H54 (cell line): ENCODE measurements at places on chromosomes 13 and 19.

DNA sequence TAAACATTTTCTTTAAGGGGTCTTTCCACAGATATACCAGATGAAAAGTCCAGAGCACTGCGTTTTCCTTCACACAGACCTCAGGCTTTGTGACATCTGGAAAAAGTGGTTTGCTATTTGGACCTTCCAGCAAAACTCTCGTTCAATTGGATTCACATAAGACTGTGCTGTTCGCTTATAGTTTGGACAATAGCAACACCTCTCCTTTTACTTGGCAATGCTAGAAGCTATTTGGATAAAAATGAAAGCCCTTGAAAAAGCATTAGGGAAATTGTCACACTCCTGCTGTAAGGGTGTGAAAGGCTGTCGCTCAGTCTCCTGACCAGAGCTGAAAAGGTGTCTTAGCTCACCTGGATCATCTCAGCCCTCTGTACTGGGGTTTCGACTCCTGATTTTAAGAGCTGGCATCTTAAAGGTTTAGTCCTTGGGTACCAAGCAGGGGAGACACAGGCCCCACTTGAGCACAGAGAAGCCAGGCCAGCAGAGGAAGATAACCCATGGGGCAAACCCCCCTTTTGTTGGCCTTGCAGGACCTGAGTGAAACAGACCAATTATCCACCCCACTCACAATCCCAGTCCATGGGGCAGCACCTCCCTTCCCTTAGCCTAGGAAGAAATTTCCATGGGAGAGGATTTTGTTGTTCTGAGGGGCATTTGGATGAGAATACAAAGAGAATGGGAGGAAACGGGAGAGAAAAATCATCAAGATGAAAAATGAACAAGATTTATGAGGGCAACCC, 257.6 kb downstream of the DLEU7 start:
- DNase-seq, result no peak

GRCh38 chr13:20921572-20921971, 19.0 kb upstream of the XPO4 start:
- no peak for DNase-seq

DNA sequence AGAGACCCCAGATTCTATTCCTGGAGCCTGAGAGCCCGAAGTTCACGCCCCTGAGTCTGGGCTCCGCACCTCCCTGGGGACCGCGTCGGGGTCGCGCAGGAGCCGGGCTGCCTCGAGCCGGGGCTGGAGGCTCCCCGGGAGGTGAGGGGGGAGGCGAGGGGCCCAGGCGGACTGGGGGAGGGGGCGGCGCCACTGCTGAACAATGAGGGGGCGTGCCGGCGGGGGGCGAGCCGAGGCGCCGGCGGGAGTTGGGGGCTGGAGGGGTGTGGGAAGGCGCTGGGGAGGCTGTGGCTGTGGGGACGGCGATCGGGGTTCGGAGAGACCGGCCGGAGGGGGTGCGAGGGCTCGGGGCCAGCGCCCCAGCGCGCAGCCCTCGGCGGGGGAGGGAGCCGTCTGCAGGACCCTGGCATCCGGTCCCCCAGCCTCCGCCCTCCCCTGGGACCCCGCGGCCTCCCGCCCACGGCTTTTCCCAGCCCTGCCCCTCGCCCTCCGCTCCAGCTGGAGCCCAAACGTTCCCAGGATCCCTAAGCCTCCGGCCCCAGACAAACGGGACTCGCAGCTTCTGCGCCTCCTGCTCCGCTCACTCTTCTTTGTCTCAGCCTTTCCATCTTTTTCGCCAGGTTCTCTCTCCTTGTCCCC, 922 bp downstream of the PLEKHG2 start:
- no peak for DNase-seq

DNA sequence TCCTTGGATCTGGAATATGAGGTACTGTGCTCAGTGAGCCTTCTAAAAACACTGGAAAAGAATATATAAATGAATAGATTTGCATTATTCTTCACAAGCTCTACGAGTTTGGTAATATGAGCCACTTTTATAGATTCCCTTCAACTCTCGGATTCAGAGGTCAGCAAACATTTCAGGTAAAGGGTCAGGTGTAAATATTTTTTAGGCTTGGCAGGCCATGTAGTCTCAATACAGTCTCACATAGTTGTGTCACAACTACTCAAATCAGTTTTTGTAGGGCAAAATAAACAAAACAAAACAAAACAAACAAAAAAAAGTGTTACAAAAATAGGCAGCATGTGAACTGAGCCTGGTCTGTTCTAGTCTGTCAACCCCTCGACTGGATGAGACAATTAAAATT, 57.4 kb downstream of the PSPC1 start:
- DNase-seq, result no peak

DNA sequence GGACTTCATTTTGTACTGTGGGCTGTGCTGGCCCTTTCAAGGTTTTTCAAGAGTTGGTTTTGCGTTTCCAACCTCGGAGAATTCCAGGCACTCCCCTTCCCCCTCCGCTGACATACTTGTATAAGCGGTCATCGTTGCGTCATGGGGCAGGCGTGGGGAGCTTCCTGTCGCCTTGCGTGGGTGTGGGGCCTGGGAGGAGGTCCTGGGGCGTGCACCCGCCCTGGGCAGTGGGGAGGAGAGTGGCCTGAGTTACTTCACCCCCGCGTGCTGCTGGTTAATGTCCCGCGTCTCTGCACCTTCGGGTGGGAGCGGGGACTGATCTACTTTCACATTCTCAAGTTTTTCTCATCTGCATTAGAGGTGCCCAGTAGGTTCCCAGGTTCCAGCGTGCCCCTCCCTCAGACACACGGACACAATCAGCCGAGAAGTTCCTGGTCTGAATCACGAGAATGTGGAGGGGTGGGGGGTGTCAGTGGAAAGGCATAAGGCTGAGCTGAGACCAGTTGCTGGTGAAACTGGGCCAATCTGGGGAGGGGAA, 4.1 kb downstream of the IER2 start:
- no peak for DNase-seq

DNA sequence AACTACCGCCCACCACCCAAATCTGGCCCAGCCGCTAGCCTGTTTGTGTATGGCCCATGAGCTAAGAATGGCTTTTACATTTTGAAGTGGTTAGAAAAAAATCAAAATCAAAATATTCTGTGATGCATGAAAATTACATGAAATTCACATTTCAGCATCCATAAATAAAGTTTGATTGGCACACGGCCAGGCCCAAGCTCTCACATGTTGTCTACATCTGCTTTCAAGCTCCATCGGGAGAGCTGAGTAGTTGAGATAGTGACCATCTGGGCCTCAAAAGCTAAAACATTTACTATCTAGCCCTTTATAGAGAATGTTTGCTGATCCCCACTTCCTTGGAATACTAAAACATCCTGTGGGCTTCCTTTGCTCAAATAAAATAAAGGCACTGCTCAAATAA, 14.5 kb downstream of the RFX2 start:
- DNase-seq, result no peak

GRCh38 chr13:84684048-84684662, 801.9 kb upstream of the SLITRK1 start:
- no peak for DNase-seq

DNA sequence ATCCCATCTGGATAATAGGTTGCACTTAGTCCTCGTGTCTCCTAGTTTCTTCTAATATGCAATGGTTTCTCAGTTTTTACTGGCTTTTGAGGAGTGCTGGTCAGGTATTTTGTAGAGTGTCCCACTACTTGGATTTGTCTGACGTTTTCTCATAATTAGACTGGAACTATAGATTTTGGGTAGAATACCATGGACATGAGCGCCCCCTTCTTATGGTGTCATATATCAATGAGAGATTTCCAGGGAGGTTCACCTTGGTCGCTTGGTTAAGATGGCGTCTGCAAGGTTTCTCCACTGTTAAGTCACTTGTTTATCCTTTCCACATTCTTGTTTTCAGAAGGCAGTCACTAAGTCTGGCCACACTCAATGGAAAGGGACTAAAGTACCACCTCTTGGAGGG, 6.7 kb downstream of the SOHLH2 start:
- DNase-seq, result no peak

GRCh38 chr19:13619203-13619632, 112.9 kb upstream of the CACNA1A start:
- no peak for DNase-seq

GRCh38 chr13:30134578-30134977, 172.8 kb downstream of the KATNAL1 start:
- no peak for DNase-seq

DNA sequence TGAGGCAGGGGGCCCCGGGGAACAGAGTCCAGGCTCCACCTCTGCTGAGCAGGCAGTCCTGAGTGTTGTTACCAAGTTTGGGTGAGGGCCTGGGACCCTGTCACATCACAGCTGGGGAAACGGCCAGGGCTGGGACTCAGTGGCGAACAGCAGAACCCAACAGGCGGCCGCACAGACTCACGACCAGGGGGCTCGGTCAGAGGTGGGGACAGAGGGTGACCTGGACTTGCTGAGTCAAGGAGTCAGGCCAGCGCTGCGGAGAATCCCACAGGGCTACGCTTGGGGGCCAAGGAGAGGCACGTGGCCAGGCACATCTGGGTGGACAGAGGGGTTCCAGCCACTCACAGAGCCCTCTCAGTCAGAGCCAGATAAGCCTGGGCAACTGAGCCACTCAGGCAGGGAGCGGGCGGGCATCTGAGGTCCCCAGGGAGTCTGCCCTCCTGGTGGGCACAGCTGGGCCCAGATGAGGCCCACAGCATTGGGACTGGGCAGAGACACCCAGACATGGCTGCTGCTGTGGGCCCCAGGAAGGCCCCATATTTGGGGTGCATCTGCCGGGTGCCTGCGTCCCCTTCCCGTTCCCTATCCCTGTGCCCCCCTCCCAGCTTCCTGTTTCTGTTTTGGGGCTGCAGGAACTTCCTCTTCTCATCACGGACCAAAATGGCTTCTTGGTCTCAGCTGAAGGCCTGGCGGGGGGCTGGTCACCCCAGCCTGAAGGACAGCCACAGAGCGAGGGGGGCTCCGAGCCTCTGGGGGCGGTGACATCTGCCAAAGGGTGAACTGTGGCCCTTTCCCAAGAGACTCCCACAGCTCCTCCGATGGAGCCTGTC, 34.0 kb downstream of the CEBPA start:
- no peak for DNase-seq

DNA sequence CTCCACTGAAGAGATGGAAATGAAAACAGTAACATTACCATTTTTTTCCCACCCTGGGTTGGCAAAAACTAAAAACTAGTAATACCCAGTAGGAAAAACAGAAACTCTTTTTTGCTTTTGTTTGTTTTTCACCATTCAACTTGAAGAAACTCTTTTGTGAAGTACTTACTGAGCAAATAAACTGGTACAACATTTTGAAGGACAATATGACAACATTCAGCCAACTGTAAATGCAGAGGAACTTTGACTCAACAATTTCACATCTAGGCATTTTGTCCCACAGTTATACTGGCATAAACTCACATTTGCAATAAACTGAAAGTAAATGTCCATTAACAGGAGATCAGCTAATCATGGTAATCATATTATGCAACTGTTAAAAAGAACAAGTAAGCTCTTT, 152.5 kb downstream of the RNF17 start:
- DNase-seq, result no peak

DNA sequence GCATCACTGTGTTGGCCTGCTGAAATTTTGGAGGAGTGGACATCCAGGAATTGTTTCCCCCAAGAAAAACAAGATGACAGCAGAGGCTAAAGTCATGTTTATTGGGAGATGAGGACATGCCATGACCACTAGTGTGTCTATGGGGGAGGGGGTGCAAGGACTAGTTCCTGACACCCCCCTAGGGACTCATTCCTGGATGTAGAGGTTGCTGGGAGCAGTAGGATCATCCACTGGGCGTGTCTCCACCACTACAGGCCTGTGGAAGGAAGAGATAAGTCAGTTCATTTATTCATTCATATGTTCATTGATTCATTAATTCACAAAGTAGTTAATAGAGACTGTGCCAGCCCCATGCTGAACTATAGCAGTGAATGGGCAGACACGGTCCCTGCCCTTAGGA, 30.2 kb downstream of the MAP4K1 start:
- no peak for DNase-seq

GRCh38 chr13:97306106-97306505, 84.0 kb downstream of the MBNL2 start:
- no peak for DNase-seq

- DNase-seq, result no peak
Observed at GRCh38 chr13:94588541-94588940, 7.4 kb downstream of the TGDS start.

GRCh38 chr13:24097064-24097463, 63.5 kb upstream of the SPATA13 start:
- DNase-seq, result no peak

DNA sequence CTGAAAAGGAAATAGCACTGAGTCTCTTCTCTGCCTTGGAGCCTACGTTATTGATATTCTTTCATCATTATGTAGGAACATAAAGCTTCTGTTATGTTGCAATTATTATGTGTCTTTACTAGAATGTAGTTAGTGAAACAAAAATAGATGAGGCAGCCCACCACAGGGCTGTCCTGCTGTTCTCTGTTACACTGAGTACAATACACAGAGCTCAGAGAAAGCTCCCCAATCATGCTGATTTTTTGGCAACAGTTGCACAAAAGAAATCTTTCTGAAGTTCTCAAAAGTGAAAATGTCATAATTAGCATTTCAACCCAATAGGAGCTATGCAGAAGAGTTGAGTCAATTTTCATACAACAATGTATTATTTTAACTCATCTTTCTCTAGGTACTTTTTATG, 119.5 kb downstream of the EFNB2 start:
- no peak for DNase-seq

GRCh38 chr19:14476673-14477401, 1.7 kb upstream of the PTGER1 start:
- peak; percentile 99 for DNase-seq

GRCh38 chr13:49958321-49958720, 22.2 kb upstream of the SPRYD7 start:
- DNase-seq, result no peak

DNA sequence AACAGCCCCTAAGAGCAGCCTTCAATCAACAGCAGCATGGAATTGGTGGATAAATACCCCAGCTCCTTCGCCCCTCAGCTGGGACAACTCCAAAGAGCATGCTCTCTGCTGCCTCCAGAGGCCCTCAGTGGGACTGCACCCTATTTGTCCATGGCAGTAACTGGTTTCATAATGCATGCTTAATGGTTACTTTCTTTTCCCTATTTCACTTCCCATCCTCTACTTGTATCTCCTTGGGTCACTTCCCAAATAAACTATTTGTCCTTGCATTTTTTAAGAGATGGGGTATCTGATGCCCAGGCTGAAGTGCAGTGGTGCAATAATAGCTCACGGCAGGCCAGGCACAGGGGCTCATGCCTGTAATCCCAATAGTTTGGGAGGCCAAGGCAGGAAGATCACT, 13.5 kb upstream of the TPM4 start:
- no peak for DNase-seq

- no peak for DNase-seq
Observed at GRCh38 chr13:67554286-67554685, 324.1 kb upstream of the PCDH9 start.

- no peak for DNase-seq
Observed at GRCh38 chr13:20165417-20166257, 4.8 kb upstream of the GJA3 start.
